ENCODE measurements at places on chromosomes 13 and 19. TPM values are rescaled to one million over a fixed set of nuclear protein-coding genes. Genes with fewer than 3 reads are reported as not detected.
A peak's percentile ranks its signal among the peaks of the same experiment; 100 is the strongest.

DNA sequence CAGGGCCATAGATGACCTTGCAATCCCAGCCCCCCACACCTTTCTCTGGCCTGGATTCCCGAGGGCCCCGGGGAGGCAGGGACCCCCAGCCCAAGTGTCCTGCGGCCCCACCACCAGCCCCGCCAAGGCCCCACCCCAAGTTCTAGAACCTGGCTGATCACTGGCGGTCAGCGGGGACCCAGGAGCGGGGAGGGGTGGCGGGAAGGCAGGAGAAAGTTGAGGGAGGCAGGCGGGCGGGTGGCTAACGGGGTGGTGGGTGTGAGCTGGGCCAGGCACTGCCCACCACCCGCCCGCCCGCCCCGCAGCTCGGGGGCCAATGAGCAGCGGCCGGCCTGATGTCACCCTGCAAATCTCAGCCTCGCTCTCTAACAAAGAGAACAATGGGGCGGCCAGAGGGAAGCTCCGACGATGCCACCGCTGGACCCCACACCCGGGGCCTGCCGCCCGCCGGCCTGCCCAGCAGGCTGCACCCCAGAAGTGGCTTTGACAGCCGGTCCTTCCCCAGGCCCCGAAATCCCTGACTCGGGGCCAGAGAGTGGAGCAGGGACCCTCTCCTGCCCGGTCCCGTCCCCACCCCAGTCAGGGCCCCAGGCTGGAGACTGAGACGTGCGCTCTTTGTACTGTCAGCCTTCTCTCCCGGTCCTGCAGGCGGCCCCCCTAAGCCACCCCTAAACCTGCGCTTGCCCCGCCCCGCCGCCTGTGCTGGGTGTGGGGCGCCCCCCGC, 1.6 kb downstream of the MEX3D start:
- DNase-seq, result no peak

GRCh38 chr13:36369268-36370107, 23.3 kb upstream of the SPART start:
- DNase-seq, result no peak

- no peak for DNase-seq
Observed at GRCh38 chr13:33276570-33276969, 9.0 kb downstream of the STARD13 start.

DNA sequence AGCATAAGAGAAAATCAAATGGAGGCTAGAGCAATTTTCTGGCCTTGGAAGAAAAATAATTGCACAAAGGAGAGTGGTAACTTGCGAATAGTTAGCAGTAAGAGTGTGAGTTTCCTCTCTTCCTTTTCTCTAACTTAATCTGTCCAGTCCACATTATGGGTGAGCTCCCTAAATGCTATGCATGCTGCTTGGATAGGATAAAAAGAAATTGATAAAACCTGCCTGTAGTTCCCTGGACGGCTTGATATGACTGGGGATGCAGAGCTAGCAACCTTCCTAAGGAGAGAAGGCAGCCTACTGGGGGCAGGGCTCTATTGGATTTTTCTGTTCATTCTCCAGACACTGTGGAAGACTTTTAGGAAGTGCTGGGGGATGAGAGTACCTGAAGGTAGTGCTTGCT, 311.3 kb downstream of the LMO7 start:
- no peak for DNase-seq

- DNase-seq, result no peak
Observed at GRCh38 chr13:35473206-35473775, 3.2 kb downstream of the MAB21L1 start.

DNA sequence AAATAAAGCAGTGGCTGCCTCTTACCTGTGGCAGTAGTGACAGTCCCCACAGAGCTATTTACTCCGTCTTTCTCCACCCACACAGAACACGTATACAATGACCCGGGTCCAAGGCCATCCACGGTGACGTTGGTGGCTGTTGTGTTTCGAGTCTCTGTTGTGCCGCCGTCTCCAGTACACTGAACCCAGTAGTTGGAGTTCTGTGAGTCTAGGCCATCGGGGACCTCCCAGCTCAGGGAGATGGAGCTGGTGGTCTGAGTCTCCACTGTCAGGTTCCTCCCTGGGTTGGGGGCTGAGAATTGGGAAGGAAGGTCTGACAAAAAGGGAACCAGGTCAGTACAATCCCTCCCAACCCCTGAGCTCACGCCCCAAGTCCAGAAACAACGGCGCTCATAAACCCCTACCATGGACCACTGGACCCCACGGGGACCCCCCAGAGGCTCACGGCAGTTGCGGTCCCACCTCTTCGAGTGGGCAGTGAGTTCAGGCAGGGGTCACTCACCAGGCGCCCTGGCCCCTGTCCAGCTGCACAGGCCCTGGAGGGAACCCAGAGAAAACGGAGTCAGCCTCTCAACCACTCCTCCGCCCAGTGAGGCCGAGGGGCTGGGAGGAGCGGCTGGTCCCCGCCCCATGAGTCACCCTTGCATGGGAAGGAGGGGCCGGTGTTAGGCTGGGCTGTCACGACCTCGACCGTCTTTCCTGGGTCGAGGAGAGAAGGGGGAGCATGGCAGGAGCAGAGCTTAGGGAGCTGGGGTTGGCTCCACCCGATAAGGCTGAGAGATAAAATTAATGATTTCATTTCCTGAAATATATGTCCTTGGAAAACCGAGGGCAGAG, 2.4 kb downstream of the PTPRH start:
- DNase-seq, result peak; percentile 71

- DNase-seq, result no peak
Observed at GRCh38 chr13:20142023-20142926, 18.6 kb downstream of the GJA3 start.

DNA sequence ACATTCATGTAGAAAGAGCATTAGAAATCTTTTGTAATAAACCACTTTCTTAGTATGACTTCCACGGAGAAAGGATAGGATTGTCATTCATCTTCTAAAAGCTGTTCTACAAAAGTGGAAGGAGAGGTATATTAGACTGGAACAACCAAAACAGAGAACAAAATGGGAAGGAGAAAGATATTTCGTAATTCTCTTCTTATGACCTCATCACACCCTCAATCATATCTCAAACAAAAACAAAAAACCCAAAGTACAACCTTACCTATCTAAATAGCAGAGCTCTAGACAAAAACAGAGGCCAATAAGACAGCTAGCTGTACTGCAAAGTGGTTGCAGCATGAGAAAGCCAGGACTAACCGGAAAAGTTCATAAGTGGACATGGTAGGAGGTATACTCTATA, 46.3 kb downstream of the DACH1 start:
- no peak for DNase-seq

DNA sequence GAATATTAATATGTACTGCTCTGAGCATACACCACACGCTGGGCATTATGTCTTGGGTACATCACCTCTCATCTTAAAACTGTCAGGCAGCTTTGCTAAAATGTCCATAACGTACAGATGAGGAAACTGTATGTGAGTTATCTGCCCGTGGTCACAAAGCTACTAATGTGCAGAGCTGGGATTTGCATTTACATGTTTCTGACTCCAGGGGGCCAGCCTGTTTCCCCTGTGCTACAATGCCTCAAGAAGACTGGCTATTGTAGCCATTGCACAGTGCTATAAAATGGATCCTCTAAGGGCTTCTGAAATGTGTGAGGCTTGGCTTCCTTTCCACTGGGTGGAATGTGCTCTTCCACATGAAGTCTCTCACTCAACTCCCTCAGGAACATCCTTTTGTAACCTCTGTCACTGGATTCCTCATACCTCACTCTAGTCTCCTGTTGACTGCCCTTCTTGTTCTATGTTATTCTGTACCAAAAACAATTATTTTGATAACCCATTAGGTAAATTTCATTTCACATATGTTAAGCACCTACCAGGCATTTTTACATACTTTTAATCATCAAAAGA, 95.6 kb upstream of the HTR2A start:
- DNase-seq, result peak; percentile 75

DNA sequence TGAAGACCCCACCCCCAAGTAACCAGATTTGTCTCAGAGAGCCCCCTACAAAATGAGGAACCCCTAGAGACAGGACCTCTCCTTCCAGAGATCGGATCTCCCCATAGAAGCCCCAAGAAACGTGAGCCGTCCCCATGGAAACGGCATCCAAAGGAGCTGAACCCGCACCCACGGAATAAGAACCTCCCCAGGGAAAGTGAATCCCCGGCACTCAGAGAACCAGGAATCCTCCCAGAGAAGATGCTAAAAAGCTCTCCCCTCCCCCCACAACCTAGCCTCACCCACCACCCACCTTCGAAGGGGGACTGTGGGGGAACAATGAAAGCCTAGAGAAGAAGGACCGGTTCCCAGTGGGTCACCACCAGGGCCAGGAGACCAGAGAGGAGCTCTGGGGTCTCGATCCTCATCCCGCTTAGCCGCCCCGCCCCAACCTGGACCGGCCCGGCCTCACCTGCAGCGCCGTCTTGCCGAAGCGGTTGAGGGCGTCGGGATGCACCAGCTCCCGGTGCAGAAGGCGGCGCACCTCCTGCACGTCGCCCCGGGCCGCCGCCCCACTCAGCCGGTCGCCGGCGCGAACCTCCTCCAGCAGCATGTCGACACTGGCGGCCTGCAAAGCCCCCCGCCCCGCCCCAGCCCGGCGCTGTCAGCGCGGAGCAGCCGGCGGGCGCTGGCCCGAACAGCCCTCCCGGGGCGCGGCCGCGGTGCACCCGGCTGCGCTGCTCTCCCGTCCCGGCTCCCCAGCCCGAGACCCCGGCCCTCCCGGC, 535 bp downstream of the CDKN2D start:
- peak; percentile 66 for DNase-seq

The CYP4F8 gene
- not detected for total RNA-seq

The FFAR1 gene
- total RNA-seq, result 0.34 TPM

The PGLYRP2 gene
- total RNA-seq, result not detected

The IGFL2 gene
- total RNA-seq, result not detected

The PSG4 gene
- total RNA-seq, result not detected

The DCLK1 gene
- not detected for total RNA-seq

All from Karpas-422 (cell line).